ENCODE measurements at places on chromosomes 4 and X. TPM values are rescaled to one million over a fixed set of nuclear protein-coding genes. Genes with fewer than 3 reads are reported as not detected.
A peak's percentile ranks its signal among the peaks of the same experiment; 100 is the strongest.

UGT2B10 gene
- not detected for total RNA-seq

FAM53A gene
- 2.3 TPM for total RNA-seq

BANK1 gene
- total RNA-seq: 1.0 TPM

MAGEB10 gene
- total RNA-seq: not detected

CXCL1 gene
- 17.1 TPM for total RNA-seq

FAAH2 gene
- total RNA-seq: 7.3 TPM

TASL gene
- total RNA-seq: not detected

PNMA6F gene
- not detected for total RNA-seq

TCEAL4 gene
- 36.8 TPM for total RNA-seq

CXorf66 gene
- not detected for total RNA-seq

ACTRT1 gene
- not detected for total RNA-seq

EMCN gene
- total RNA-seq: 6.6 TPM

PABPC1L2B gene
- total RNA-seq: not detected

HTR2C gene
- not detected for total RNA-seq

GNPDA2 gene
- total RNA-seq: 8.6 TPM

- no peak for DNase-seq
Measured at GRCh38 chr4:189445613-189446012, 495.1 kb upstream of the FRG1 start.

- no peak for DNase-seq
Measured at GRCh38 chr4:74590476-74590875, 145.5 kb downstream of the AREG start.

- no peak for DNase-seq
Measured at GRCh38 chr4:183507925-183508696, 3.3 kb downstream of the ING2 start.

DNA sequence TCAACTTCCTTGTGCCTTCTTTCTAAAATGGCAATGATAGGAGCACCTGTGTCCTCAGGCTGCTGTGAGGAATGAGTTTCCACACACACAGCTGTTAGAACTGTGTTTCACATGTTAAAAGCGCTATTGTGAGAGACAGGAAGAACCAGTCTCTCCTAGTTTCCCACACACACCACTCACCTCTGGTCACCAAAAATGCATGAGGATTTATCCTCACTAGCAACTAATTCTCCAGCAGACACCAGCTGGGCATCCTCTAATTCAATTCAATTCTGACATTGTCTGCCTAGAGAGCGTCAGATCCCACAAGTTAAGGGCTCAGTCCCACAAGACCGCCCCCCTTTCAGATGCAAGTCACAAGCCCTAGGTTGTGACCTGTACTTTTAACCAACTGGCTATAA is 29.0 kb upstream of the SLC2A9 start:
- DNase-seq: no peak

- DNase-seq: no peak
Measured at GRCh38 chr4:138616775-138617174, 374.6 kb upstream of the SLC7A11 start.

DNA sequence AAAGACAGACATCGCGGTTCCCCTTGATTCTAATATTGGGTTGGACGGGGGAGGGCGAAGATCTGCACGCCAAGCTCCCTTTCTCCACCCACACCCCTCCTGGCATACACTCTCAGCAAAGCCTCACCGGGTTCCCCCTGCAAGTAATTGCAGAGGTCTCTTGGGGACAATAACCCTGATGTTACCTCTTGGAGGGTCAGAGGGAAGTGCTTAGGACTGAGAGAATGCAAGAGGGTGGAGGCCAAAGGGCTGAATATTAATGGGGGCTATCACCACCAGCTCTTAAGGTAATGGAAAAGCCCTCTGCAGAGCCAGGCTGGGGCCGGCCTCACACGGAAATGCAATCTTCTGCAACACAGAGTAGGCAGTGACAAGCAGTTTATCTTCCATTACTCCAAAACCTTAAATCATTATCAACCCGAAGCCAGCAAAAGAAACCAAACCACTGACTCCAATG is 344.1 kb upstream of the GATB start:
- DNase-seq: no peak

- peak; percentile 87 for DNase-seq
Measured at GRCh38 chr4:94455081-94455480, 3.3 kb downstream of the PDLIM5 start.

DNA sequence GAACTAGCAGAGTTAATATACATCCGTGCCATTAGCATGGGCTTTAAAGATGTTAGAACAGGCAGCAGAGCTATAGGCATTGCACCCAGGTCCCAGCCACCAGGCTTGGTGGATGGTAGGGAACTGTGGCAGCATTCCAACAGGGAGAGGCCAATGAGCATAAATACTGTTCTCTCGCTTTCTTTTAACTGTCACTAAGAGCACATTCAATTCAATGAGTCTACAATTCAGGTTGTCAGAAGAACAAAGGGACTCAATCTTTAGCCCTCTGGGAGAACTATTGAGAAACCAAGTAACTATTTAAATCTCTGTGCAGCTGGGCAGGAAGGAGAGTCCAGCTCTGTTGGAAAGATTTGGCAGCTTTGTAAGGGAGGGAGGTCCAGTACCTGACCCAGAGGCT is 165.6 kb downstream of the CHIC1 start:
- no peak for DNase-seq

DNA sequence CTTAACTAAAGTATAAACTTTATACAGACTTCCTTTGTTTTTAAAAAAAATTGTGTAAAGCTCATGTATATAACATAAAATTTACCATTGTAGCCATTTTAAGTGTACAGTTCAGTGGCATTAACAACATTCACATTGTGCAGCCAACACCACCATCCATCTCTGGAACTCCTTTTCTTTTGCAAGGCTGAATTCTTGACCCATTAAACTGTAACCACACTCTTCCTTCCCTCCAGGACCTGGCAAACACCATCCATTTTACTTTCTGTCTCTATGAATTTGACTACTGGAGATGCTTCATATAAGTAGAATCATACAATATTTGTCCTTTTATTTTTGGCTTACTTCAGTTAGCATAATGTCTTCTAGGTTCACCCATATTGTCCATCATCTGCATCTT is 104.7 kb downstream of the RASL11B start:
- no peak for DNase-seq

GRCh38 chr4:154471032-154471431 is 20.6 kb downstream of the DCHS2 start:
- DNase-seq: no peak

GRCh38 chrX:132751063-132751690 is 207.3 kb downstream of the HS6ST2 start:
- DNase-seq: no peak

GRCh38 chrX:97126020-97126419 is 242.3 kb downstream of the RPA4 start:
- DNase-seq: no peak

DNA sequence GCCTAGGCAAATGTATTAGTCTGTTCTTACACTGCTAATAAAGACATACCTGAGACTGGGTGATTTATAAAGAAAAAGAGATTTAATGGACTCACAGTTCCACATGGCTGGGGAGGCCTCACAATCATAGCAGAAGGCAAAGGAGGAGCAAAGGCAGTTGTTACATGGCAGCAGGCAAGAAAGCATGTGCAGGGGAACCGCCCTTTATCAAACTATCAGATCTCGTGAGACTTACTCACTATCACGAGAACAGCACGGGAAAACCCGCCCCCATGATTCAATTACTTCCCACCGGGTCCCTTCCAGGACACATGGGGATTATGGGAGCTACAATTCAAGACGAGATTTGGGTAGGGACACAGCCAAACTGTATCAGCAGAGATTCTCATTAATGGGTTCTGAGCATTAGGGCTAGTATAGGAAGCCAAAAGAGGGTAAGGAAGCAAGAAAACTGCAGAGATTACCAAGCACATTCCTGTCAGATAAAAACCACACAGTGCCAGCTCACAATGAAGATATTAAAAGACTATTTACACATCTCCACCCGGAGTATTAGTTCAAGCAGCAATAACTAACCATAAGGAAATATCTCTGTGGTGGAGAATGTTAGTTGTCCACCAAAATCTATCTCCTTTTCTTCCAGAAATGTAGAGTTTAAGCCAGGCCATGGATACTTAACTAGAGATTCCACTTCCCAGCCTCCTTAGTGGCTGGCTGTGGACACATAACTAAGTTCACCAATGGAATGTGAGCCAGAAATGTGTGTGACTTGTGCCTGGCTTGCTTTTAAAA is 61.2 kb upstream of the HOPX start:
- DNase-seq: no peak

- DNase-seq: no peak
Measured at GRCh38 chr4:78477276-78477675, 74.3 kb upstream of the ANXA3 start.

GRCh38 chrX:38110231-38110630 is 103.9 kb downstream of the SYTL5 start:
- DNase-seq: no peak

- peak; percentile 23 for DNase-seq
Measured at GRCh38 chrX:129984111-129984958, 1.9 kb downstream of the BCORL1 start.

- no peak for DNase-seq
Measured at GRCh38 chr4:163679189-163679588, 184.7 kb downstream of the TMA16 start.

GRCh38 chr4:109729117-109729717 is 653 bp downstream of the PLA2G12A start:
- DNase-seq: peak; percentile 60

- DNase-seq: peak; percentile 29
Measured at GRCh38 chr4:48012824-48013223, 3.7 kb downstream of the CNGA1 start.

DNA sequence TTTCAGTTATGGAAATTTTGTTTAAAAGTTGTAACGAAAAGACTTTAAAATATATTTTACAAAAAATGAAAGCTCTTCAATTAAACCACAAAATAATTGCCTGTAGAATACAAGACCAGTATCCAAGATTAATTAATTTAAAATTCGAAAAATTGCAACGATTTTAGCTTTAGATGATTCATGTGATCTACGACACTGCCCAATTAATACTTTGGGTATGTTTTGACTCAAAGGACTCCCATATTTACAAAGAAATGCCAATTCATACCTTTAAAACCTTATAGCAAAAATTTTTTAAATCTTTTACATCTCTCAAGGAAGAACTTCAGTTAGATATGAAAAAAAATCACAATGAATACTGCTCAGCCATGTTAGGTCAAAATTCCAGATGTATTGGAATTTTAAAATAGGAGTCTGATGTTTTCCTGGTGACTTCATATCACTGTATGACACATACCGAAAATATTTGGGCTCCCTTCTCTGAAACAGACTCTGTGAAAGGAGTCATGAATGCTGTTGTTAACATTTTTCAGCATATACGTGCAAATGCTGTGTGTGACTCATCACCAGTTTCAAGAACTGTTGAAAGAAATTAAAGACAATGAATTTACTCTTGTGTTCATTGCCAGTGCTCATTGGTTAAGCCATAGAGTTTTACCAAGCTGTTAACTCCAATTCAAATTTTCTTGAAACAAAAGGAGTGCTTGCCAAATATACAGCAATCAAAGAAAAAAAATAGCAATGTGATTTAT is 13.8 kb upstream of the SMS start:
- no peak for DNase-seq

DNA sequence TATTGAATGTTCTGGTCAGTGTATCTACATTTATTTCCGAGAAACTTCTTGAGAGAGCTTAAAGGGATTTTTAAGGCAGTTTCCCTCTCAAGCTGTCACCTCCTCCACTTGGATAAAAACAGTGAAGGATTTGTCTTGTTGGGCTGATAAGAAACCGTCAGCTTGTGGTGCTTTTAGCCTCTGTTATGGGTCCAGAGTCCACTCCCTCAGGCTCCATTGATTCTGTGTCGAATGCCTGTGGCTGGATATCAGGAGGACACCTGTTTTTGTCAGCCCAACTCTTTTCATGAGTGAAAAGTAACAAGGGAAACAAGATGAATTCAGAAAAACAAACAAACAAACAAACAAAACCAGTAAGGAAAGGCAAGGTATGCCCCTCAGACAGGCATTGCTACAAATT is 12.4 kb downstream of the CLCN4 start:
- DNase-seq: no peak

- no peak for DNase-seq
Measured at GRCh38 chr4:38430841-38431240, 233.2 kb upstream of the KLF3 start.

DNA sequence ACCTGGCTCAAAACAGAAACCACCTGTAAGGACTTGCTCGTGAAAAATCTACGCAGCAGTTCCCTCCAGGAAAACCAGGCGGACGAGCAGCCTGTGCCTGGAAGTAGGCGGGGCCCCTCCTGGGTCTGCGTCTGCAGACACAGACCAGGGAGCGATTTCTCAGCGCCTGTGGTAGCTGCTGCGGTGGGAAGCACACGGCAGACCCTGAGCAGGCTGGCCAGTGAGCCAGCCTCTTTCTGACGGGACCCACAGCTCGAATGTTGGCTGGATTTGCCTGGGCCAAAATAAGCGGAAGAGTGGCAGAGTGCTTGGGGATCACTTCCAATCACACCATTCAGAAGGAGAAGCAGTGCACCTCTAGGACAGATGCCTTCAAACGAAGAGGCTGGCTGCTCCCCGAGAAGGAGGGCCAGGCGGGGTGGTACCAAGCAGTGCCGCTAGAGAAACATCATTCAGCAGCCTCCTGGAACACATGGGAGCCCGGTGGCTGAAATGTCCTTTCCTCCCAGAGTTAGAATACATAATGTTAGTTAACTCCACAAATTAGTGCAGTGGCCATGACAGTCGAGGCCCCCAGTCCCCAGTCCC is 85.9 kb downstream of the GATB start:
- DNase-seq: peak; percentile 65

GRCh38 chrX:139554376-139554775 is 23.8 kb downstream of the F9 start:
- no peak for DNase-seq

GRCh38 chr4:175705407-175705806 is 106.7 kb downstream of the GPM6A start:
- no peak for DNase-seq

DNA sequence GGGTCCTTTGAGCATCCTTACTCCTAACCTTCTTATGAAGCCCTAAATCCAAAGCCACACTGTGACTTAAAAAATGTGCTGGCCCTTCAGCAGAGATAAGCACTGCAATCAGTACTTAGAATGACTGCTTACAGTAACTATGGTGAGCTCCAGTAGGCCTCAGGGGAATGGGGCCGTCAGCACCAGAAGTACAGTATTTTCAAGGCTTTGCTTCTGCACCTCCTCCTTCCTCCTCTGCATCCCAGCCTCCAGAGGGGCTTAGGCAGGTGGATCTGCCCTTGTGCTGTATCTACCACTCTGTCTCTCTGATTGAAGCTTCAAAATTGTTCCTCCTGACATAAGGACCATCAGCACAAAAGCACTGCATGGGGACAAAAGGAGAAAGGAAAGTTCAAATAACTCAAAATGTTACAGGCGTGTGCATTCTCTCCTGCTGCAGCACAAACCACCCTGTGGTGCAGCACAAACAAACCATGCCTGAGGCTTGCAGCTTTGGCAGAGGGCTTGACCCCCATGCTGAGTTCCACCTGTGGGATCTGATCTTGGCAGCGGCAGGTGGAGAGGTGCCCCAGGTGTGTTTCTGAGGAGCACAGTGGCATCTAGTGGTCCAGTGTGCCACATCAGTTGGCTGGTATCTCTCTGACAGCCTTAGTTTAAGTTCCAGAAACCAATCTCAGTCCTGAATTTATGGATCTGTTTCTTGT is 164.7 kb downstream of the SOWAHB start:
- DNase-seq: peak; percentile 80

GRCh38 chr4:176186067-176186466 is 9.3 kb downstream of the SPATA4 start:
- no peak for DNase-seq

Measured in body of pancreas (tissue), 4 donors.